Tongue (tissue), 3 donors: ENCODE measurements at places on chromosomes 12 and 14.
A peak's percentile ranks its signal among the peaks of the same experiment; 100 is the strongest.

GRCh38 chr12:52172956-52173355, 18.9 kb downstream of the KRT80 start:
- no peak for DNase-seq

- no peak for DNase-seq
These were observed 28.1 kb upstream of the PPM1A start for GRCh38 chr14:60220917-60221316.

DNA sequence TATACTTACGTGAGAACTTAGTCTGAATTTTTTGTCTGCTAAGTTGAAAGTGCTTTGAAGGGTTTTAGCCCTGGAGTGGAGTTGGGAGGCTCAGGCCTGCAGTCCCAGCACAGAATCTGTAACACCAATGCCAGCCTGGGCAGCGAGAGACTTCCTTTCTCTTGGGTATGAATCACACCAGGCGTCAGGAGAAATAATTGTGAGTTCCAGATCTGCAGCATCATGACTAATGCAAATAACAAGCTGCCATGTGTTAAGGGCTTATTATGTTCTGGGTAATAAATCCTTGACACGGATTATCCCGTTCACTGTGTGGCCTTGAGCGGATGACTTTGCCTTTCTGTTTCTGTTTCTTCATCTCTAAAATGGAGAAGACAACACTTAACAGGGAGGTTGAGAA, 70.6 kb downstream of the B4GALNT3 start:
- DNase-seq, result no peak

DNA sequence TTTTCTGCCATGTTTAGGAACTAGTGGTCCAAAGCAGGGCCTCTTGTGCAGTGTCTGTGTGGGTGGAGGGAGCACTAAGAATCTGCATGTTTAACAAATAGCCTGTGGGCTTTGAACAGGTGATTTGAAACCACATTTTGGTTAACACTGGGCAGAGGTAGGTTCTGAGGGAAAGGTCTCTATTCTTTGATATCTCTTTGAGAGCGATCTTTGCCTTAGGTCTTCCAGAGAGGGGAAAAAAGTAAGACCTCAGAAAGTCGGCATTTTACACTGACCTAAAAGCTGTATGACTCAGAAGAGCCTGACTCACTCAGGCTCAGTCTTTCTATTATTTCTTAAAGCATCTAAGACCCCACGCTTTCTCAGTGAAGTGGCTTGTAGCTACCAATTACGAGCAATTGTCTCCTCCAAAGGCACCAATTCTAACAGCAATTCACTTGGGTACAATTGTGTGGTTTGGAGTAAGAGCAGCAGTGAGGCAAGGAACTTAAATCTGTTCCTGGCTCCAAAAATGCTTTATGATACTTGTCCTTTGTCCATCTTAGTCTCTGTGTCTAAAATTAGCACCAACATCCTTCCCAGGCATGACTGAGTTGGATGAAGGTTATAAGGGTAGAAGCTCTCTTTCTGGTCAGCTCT, 8.8 kb downstream of the EIF2B2 start:
- no peak for DNase-seq

DNA sequence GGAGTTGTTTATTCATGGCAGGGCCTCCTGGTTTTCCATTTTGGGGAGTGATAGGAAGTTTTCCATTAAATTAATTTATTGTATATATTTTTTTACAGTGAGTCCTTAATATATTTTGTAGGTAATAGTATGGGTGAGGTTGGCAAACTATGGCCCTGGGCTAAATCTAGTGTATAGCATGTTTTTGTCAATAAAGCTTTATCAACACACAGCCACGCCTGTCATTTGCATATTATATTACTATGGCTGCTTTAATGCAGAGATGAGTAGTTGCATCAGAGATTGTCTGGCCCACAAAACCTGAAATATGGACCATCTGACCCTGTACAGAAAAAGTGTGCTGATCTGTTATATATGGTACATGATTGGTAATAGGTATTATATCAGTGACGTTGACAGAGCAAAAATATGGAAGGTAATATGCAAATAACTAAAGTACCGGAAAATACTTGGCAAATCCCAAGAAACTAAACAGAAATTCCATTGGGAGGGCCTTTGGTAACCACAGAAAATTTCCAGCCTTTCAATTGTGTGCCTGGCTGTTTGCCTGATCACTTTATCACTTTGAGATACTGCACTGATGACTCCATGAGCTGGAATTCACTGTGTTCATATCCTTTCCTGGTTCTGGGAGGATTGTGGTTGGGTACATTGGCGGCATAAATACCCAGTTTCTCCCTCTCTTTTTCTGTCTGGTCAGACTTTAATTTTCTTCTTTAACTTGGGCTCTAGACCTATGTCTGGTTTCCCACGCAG, 61.7 kb upstream of the RFLNA start:
- no peak for DNase-seq

DNA sequence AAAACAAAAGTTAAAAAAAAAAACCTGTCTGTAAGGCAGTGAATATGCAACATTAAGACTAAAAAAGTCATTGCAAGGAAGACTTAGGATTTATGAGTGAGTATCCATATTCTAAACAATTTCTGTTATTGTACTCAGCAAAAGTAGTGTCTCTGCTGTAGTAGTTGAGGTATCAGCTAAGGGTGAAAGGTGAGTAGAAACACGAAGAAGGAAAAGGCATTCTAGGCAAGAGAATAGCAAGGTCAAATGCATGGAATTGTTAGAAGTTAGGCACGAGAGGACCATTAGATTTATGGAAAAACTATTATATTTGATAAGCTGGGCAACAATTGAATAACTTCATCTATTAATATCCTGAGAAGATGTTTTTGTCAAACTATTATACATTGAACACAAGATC, 1.8 kb downstream of the EID3 start:
- no peak for DNase-seq

DNA sequence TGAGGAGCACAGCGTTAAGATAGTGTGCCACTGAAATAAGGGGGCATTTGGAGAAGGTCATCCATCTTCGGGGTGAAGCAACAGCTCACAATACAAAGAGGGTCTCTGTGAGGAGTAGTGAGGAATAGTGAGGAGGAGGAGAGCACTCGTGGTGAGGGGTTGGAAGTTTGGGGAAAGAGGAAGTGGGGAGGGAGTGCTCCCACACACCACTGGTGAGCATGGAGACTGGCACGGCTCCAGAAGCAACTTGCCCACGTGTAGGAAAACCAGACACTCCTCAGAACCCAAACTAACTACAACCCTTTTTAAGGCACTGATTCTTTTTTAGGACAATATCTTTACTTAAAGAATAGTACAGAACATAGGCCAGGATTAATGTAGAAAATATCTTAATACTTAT, 48.9 kb downstream of the GALNT8 start:
- DNase-seq, result no peak

GRCh38 chr12:106109168-106109910, 29.4 kb downstream of the NUAK1 start:
- no peak for DNase-seq

DNA sequence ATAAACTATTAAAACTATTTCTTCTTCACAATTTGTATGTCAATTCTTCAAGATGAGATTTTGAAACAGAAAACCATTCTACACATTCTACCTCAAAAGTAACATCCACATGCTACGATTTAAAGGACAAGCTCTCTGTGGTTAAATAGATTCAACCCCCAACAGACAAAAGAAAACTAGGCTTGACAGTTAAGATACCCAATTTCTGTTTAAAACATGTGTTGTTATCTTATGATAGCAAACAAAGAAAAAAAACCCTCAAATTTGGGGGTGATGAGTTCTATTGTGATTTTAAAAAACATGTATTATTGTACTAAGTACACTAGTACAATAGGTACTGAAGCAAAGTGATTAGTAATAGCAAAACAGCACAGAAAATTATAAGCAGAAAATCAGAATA, 33.8 kb downstream of the ATF7 start:
- no peak for DNase-seq

DNA sequence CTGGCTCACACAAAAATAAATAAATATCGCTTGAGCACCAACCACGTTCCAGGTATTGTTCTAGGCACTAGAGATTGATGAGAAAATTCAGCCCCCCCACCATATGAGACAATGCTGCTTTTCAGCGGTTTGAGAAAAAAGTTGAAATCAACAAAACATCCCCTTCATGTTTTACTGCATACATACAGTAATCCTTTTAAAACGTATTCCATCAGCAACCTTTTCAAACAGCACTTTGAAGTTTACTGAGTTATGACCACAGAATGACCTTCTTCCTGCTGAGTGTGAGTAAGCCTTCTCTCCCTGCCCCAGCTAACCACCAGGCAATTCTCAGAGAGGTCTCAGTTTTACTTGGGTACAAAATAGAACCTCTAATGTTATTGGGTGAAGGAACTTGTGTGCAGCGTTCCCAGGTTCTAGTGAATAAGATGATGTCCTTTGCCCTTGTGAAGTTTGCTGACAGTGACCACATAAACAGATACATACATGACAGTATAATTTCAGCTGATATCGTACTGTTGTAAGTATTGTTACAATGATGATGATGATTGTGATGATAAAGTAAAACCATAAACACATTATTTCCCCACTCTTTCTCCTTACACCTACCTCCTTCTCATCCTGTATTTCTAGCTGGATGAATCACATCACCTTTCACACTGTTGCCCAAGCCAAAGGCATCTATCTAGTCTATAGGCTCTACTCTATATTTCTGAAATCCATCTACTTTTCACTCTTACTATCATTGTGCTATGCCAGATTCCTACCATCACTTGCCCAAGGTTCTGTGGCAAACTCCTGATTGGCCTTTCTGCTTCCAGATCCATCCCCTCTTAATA, 124.4 kb upstream of the KRR1 start:
- DNase-seq, result no peak

- DNase-seq, result no peak
These were observed 34.4 kb downstream of the CDK17 start for GRCh38 chr12:96365604-96366380.

DNA sequence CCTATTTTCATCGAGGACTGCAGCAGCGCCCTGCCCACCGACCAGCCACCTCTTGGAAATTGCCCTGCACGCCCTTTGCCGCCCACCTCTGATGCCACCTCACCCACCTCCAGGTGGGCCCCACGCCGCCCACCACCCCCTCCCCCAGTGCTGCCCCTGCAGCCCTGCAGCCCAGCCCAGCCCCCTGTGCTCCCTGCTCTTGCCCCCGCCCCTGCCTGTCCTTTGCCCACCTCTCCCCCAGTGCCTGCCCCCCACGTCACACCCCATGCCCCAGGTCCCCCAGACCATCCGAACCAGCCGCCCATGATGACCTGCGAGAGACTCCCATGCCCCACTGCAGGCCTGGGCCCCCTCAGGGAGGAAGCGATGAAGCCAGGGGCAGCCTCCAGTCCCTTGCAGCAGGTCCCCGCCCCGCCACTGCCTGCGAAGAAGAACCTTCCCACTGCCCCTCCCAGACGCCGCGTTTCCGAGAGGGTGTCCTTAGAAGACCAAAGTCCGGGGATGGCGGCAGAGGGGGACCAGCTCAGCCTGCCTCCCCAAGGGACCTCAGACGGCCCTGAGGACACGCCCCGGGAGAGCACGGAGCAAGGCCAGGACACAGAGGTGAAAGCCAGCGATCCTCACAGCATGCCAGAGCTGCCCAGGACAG, 96.5 kb downstream of the LGMN start:
- no peak for DNase-seq

DNA sequence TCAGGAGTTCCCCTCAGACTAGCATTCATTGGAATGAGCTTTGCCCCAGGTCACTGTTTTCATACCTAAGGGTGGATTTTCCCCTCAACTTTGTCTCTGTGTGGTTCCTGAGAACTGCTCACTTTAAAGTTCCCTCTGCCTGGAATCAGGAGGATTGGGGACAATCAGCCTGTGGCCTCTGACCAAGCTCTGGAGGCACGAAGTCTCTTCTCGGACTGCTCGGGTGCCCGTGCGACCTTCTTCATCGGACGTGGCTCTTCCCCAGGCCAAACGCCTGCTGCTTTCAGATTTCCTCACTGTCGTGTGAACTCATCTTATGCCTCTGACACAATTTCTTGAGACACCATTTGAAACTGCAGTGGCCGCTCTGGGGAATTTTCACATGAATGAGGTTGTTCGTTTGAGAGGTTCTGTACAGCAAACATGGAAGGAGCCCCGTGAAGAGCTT, 153.7 kb upstream of the PZP start:
- no peak for DNase-seq

DNA sequence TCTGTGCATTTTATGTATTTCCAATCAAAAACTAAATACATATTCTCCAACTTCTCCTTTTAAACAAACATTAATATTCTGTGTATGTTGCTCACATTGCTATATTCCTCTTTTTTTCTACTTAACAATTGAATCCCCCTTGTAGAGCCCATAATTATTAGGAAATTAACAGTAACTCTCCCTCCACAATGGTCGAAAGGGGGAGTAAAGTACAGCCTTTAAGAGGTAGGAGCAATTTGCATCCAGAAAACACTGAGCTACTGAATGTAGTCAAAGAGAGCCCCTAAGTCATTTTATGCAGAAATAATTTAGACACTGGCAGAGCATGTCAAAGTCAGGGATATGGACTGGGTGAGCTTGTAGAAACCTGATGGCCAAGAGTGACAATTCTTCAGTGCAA, 57.2 kb upstream of the SCN8A start:
- DNase-seq, result no peak

- DNase-seq, result no peak
These were observed 80.5 kb downstream of the FBXW8 start for GRCh38 chr12:116990971-116991966.

GRCh38 chr14:78985668-78986381, 815.7 kb downstream of the NRXN3 start:
- peak; percentile 24 for DNase-seq

- DNase-seq, result no peak
These were observed 664.9 kb downstream of the VRK1 start for GRCh38 chr14:97462081-97462480.

DNA sequence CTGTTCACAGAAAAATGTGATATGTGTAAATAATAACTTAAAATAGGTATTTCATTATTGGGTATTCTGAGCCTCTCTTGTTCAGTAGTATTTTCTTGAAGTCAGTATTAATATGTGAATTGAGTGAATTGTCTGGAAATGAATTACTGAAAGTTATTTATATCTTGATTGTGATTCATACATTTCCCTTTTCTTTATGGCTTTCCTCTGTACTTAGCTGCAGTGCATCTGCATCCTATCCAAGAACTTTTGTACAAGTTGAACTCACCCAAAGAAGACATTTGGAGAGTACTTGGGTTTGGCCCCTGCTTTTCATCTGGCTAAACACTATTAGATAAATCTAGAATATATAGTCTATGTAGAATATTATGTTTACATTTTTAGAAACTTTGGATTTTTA, 326.0 kb downstream of the RAD51B start:
- peak; percentile 20 for DNase-seq
